ENCODE measurements at places on chromosomes 11 and 22. TPM values are rescaled to one million over a fixed set of nuclear protein-coding genes. Genes with fewer than 3 reads are reported as not detected.

Gene APOL4
- total RNA-seq = 14.3 TPM

Gene NAALAD2
- 1.2 TPM for total RNA-seq

Gene CARD10
- 15.9 TPM for total RNA-seq

Gene LMO1
- not detected for total RNA-seq

DNA sequence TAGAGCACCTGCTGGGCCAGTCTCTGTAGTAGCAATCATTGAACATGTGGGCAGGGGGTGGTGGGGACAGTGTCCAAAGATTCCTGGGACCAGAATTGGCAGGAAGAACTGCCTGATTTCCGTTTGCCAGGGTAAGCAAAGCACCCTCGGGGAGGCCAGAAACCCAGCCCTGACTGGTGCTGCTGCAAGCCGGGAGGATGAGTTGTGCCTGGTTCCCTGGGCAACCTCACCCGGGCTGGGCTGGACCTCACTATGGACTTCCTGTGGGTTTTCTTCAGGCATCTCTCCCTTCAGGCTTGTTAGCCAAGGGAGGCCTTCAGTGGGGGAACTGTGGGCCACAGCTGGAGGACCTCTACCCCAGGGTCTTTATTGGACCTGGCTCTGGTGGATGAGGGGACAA lies 8.0 kb upstream of the POU2F3 start:
- H3K4me1 ChIP-seq = no peaks in the 10 kb centered on the region
- no peak for DNase-seq
- no peaks in the 10 kb centered on the region for H3K27me3 ChIP-seq
- H3K4me3 ChIP-seq = no peak overlapping the region

GRCh38 chr11:34036456-34036855 lies 15.1 kb upstream of the CAPRIN1 start:
- H3K4me1 ChIP-seq = no peaks in the 10 kb centered on the region
- no peak overlapping the region for H3K27ac ChIP-seq
- no peak overlapping the region for H3K4me3 ChIP-seq
- H3K36me3 ChIP-seq = no peaks in the 10 kb centered on the region

DNA sequence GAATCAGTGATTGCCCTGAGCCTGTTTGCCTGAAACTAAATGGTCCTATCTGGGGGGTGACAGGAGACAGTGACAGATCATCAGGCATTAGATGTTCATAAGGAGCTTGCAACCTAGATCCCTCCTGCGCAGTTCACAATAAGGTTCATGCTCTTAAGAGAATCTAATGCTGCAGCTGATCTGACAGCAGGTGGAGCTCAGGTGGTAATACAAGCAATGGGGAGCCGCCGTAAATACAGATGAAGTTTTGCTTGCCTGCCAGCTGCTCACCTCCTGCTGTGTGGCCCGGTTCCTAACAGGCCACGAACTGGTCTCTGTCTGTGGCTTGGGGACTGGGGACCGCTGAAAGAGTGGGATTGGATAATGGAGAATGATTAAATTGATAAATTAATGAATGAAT lies 14.0 kb downstream of the NOX4 start:
- H3K27me3 ChIP-seq = no peaks in the 10 kb centered on the region
- no peak overlapping the region for H3K4me3 ChIP-seq
- no peaks in the 10 kb centered on the region for H3K36me3 ChIP-seq
- no peak overlapping the region for H3K27ac ChIP-seq

- H3K36me3 ChIP-seq = no peaks in the 10 kb centered on the region
- peak overlapping the region; percentile 83 for H3K4me3 ChIP-seq
- H3K27ac ChIP-seq = peak overlapping the region; percentile 73
- H3K27me3 ChIP-seq = no peaks in the 10 kb centered on the region
Observed at GRCh38 chr11:115503886-115504275, 334 bp downstream of the CADM1 start.

- peaks cover 5% of the 10 kb centered on the region for H3K4me1 ChIP-seq
- H3K4me3 ChIP-seq = no peak overlapping the region
- H3K36me3 ChIP-seq = no peaks in the 10 kb centered on the region
- no peak overlapping the region for H3K27ac ChIP-seq
- no peak for DNase-seq
- no peaks in the 10 kb centered on the region for H3K27me3 ChIP-seq
Observed at GRCh38 chr22:39197578-39197977, 45.1 kb upstream of the CBX7 start.

DNA sequence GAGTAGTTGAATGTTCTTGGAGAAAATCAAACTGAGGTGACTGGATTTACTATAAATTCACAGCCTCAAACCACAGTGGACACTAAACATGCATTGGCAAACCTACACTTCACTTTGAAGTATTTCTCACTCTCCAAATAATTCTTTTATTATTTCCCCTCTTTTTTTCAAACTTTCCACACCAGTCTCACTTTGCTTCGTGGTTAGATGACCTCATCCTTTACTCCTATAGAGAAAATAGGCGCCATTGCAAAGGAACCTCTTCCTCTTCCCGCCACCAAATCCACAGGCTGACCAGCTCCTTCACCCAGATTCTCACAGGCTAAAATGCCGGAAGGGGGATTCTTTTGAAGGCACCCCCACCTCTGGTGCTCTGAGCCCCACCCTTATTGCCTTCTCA lies 33.4 kb downstream of the HTR3A start:
- H3K27me3 ChIP-seq = no peaks in the 10 kb centered on the region
- H3K4me3 ChIP-seq = no peak overlapping the region

GRCh38 chr22:50000587-50001387 lies 11.8 kb downstream of the IL17REL start:
- H3K4me3 ChIP-seq = no peak overlapping the region
- no peaks in the 10 kb centered on the region for H3K36me3 ChIP-seq
- no peak overlapping the region for H3K27ac ChIP-seq
- no peak for DNase-seq
- H3K4me1 ChIP-seq = peaks cover 4% of the 10 kb centered on the region

DNA sequence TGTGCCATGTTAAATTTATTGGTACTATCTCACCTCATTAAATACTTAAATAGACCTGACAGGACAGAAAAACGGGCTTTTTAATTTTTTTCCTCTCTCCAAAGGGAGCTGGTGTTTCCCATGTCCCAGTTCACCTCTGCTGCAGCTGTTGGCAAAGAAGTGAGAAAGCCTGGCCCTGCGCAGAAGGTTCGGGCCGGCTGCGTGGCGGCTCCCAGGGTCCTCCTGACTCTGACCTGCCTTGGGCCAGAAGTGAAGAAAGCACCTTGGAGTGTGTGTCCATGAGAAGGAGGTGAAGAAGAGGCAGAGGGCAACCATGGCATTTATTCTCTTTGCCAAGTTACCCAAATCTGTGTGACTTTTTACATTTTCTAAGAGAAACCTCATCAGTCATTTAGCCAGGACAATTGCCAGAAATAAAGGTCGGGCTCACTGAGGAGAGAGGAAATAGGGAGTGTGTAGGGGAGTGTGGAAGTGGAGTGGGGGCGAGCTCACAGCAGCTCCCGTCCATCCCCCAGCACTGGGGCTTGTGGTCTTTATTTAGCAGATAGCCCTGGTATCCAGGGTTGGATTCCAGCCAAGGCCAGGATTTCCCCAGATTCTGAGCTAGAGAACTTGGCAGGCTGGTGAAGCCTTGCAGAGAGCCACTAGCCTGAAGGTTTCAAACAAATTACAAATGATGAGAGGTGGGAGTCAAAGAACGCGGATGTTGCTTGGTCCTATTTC lies 102.4 kb upstream of the CADM1 start:
- no peak overlapping the region for H3K27ac ChIP-seq
- no peaks in the 10 kb centered on the region for H3K36me3 ChIP-seq
- H3K27me3 ChIP-seq = no peaks in the 10 kb centered on the region
- H3K4me1 ChIP-seq = no peaks in the 10 kb centered on the region

- H3K27ac ChIP-seq = no peak overlapping the region
- H3K4me3 ChIP-seq = no peak overlapping the region
Observed at GRCh38 chr11:111521135-111521534, 6.6 kb downstream of the HOATZ start.

DNA sequence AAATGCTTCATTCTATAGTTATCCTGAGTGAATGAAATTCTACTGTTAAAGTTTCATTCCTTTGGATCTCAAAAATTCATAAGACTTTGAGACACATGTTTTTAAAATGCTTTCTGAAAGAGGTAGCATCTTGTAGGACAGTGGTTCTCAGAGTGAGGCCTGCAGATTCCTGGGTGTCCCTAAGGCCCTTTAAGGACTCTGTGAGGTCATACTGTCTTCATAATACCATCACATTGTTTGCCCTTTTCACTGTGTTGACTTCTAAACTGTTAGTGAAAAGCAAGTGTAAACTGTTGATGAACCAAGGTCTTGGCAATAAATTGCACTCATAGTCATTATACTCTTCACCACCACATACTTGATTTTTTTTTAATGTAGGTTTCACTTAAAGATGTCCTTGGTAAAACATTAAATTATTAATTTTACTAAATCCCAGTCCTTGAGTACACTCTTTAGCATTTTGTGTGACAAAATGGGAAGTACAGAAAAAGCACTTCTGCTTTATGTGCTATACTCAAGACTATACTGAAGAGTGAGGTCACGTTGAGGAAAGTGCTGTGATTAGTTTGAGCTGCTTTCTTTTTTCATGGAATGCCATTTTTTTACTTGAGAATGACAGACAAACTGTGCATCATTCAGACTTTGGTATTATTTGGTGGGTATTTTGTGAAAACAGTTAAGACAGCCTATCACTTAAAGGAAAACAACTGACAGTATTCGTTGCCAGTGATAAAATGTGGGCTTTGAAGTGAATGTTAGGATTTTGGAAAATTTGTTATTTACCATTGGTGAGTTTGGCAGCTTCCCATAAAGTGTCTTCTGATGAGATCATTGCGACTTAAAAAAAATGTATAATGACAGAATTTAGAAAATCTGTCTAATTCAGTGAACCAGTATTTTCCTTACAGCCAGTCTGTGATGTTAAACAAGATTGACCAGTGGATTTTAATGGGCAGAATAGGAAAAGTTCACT lies 61.1 kb downstream of the SPECC1L start:
- peaks cover 22% of the 10 kb centered on the region for H3K4me1 ChIP-seq
- peaks cover 14% of the 10 kb centered on the region for H3K36me3 ChIP-seq
- no peak overlapping the region for H3K4me3 ChIP-seq
- H3K27me3 ChIP-seq = no peaks in the 10 kb centered on the region
- H3K27ac ChIP-seq = no peak overlapping the region
- no peak for DNase-seq

DNA sequence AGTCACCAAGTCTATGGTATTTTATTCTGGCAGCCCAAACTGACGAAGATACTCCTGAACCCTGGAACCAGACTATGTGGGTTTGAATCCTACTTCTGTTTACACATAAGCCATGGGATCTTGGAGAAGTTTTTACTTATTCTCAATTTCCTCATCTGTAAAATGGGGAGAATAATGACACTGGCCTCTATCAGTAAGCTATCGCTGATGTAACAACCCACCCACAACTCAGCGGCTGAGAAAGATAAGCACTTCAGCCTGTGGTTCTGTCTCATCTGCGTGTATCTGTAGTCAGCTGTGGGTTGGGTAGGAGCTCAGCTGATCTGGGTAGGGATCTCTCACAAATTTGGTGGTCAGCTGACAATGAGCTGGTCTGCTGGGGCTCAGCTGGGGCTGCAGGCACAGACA lies 68.0 kb upstream of the ALX4 start:
- no peak overlapping the region for H3K4me3 ChIP-seq
- H3K27me3 ChIP-seq = no peaks in the 10 kb centered on the region
- DNase-seq = no peak
- H3K4me1 ChIP-seq = no peaks in the 10 kb centered on the region

DNA sequence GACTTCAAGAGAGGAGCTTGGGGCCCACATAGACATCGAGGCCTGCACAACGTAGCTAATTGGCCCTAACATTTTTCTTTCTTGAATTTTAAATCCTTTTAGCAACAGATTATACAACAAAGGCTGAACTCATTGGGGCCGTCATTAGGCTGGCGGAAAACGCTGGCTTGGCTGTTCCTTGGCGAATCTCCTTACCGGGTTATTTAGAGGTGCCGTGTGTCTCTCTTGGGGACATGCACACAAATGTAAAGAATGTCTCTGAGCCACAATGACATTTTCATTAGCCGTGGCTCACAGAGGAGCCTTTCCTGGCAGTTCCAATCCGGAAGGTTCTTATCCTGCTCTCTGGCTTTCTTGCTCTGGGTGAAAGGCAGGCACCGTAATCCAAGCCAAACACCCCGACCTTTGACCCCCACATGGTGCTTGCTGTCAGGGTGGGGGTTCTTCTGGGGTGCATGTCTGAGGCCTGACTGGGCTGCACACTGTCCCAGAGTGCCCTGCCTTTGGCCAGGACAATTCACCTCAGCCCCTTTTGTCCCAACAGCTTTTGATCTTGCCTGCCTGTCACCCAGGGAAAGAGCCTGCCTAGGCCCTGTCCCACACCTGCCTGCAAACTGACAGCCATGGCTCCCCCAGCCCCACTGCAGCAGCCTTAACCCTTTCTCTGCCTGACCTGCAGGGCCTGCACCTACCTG lies 9.2 kb upstream of the FGF3 start:
- H3K27ac ChIP-seq = no peak overlapping the region
- H3K4me1 ChIP-seq = no peaks in the 10 kb centered on the region
- DNase-seq = no peak
- H3K4me3 ChIP-seq = no peak overlapping the region

- H3K27ac ChIP-seq = no peak overlapping the region
- DNase-seq = no peak
- H3K4me1 ChIP-seq = no peaks in the 10 kb centered on the region
- no peaks in the 10 kb centered on the region for H3K36me3 ChIP-seq
Observed at GRCh38 chr22:49733631-49734030, 94.0 kb downstream of the BRD1 start.

GRCh38 chr11:67405196-67405567 lies 1.3 kb downstream of the TBC1D10C start:
- peaks cover 4% of the 10 kb centered on the region for H3K36me3 ChIP-seq
- H3K27me3 ChIP-seq = no peaks in the 10 kb centered on the region
- H3K4me1 ChIP-seq = peaks cover 46% of the 10 kb centered on the region
- peak overlapping the region; percentile 79 for H3K27ac ChIP-seq

GRCh38 chr11:77821349-77821851 lies 456 bp downstream of the AAMDC start:
- H3K4me1 ChIP-seq = peaks cover 42% of the 10 kb centered on the region
- H3K36me3 ChIP-seq = no peaks in the 10 kb centered on the region
- DNase-seq = no peak
- peak overlapping the region; percentile 97 for H3K4me3 ChIP-seq

- H3K27me3 ChIP-seq = no peaks in the 10 kb centered on the region
- H3K4me1 ChIP-seq = peaks cover 21% of the 10 kb centered on the region
- peak; percentile 36 for DNase-seq
- H3K4me3 ChIP-seq = no peak overlapping the region
Observed at GRCh38 chr22:23256986-23257888, 76.9 kb downstream of the BCR start.

GRCh38 chr11:3188496-3189195 lies 23.5 kb upstream of the OSBPL5 start:
- no peaks in the 10 kb centered on the region for H3K36me3 ChIP-seq
- H3K4me1 ChIP-seq = no peaks in the 10 kb centered on the region
- no peak overlapping the region for H3K4me3 ChIP-seq

Data from upper lobe of left lung (tissue), 6 donors.